Renal pelvis (tissue), 12 donors: ENCODE measurements at places on chromosomes 3 and 15.

- DNase-seq = peak; percentile 55
Measured at GRCh38 chr3:65902304-65902793, 136.4 kb downstream of the MAGI1 start.

DNA sequence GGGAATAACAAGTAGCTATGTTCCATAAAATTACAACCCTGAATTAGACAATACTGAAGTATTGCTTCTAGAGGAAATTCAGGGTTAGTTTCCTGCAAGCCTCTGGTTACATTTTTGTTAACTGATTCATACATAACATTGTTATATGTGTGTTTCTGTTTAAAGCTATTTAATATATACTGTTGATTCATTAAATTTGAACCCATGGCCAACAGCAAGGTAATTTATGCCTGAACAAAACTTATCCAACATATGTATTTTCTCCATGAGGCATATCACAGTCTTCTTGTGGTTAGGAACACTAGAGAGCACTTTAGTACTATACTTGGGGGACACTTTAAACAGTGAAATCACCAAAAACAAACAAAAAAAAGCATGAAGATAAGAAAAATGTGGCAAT is 47.7 kb upstream of the PTX3 start:
- DNase-seq = no peak

- peak; percentile 62 for DNase-seq
Measured at GRCh38 chr15:99454941-99455788, 110.6 kb upstream of the MEF2A start.

- no peak for DNase-seq
Measured at GRCh38 chr3:14608298-14608697, 43.3 kb upstream of the CCDC174 start.
